Activated T-cell treated with anti-CD3 and anti-CD28 coated beads for 48 hours (primary cell): ENCODE measurements at places on chromosomes 4 and X.

DNA sequence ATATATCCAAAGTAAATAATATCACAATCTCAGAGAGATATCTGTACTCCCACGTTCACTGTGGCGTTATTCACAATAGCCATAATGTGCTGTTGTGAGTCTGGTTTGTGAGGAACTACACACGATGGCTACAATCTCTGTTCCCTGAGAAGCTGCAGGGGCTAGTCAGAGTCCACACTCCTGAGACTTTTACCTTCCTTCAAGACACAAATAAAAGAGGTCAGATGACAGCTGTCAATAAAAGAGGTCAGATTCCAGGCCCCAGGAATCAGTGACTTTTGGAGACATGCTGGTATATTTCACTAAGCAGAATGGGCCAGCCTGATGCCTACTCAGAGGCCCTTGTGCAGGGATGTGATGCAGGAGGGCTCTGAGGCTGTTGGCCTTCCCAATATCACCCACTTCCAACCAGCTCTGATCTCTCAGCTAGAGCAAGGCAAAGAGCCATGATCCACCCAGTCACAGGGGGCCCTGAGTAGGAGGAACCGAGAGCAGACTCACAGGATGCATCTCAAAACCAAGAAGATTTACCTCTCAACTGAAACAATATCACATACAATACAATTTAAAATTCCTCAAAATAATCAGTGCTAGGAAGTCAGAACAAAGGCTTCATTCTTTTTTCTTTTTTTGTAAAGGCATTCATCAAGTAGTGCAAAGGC is 13.8 kb downstream of the FRYL start:
- no peak for DNase-seq

DNA sequence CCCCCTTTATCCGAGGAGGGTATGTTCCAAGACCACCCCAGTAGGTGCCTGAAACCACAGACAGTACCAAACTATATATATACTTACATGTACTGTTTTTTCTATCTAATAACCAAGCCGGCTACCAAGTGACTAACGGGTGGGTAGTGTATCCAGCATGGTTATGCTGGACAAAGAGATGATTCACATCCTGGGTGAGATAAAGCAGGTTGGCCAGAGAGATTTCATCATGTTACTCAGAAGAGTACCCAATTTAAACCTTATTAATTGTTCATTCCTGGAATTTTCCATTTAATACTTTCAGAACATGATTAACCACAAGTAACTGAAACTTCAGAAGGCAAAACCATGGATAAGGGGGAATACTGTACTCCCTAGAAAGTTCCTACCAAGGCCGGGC is 46.5 kb downstream of the RFC1 start:
- no peak for DNase-seq

DNA sequence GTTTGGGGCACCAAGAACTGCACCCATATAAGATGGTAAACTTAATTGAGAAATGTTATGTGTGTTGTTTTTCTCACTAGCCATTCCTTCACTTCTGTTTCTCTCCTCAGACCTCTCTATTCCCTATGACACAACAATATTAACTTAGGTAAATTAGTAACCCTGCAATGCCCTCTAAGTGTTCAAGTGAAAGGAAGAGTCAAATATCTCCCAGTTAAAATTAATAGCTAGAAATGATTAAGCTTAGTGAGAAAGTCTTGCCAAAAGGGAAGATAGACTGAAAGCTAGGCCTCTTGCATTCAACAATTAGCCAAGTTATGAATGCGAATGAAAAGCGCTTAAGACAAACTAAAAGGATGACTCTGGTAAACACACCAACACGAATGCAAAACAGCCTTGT is 132.9 kb upstream of the KLF8 start:
- no peak for DNase-seq

DNA sequence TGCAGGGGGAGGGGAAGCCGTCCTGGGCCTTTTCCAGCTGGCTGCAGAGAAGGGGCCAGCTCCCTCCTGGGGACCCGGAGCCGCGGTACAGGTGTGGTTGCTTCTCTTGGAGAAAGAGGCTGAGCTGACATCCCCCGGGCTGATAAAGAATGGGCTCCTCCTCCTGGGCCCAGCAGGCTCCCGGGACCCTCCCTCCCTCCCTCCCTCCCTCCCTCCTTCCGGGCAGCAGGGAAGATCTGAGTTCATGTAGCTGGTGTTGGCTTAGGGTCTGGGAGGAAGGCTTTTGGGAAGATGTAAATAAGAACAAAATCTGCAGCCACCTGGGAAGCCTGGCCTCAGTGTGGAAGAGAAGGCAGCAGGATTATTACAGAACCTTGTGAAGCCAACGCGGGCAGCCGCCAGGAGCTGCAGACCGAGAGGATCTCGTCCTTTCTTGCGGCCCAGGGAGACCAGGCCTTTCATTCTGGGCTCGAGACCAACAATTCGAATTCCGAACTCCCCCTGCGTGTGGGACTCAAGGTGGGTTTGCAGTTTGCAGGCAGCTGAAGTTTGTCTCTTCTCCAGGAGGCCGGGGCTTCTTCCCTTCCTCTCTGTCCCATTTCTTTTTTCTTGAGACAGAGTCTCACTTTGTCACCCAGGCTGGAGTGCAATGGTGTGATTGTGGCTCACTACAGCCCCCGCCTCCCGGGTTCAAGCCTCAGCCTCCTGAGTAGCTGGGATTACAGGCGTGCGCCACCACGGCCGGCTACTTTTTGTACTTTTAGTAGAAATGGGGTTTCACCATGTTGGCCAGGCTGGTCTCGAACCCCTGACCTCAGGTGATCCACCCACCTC is at the start of gene PLCXD1:
Gene PLCXD1 (plus strand): TSS at position 216 of the 834 bp plus-strand sequence. CDS start 2,807 bp downstream, outside the sequence.
- DNase-seq = no peak

GRCh38 chr4:111066447-111066846 is 443.6 kb upstream of the PITX2 start:
- no peak for DNase-seq

- peak; percentile 50 for DNase-seq
Observed at GRCh38 chr4:173168396-173169177, at the start of gene GALNT7. Gene GALNT7 (plus strand): TSS chr4:173168811. CDS start chr4:173168836, 25 bp downstream.

DNA sequence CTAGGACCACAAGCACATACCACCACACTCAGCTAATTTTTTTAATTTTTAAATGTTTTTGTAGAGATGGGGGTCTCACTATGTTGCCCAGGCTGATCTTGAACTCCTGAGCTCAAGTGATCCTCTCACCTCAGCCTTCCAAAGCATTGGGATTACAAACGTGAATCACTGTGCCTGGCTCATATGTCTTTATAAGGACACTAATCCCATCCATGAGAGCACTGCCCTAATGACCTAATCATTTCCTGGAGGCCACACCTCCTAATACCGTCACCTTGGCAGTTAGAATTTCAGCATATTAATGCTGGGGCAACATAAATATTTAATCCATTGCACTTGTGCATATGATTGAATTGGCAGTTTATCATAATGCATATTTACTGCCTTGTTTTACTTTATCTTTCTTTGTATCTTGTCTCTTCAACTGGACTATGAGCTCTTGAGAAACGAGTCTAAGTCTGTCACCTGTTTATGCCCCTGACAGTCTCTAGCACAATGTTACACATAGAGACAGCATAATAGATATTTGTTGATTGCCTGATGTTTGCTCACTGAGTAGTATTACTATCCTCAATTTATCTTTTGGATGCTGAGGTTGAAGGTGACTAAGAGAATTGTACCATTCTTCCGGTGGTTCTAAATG is 172.0 kb downstream of the AASDH start:
- DNase-seq = no peak

GRCh38 chr4:11480683-11481082 is 52.0 kb upstream of the HS3ST1 start:
- DNase-seq = no peak

GRCh38 chrX:154397888-154398667 is at the start of gene RPL10:
Gene RPL10 (plus strand): TSS chrX:154398377. CDS start chrX:154398520, 143 bp downstream.
- peak; percentile 86 for DNase-seq

DNA sequence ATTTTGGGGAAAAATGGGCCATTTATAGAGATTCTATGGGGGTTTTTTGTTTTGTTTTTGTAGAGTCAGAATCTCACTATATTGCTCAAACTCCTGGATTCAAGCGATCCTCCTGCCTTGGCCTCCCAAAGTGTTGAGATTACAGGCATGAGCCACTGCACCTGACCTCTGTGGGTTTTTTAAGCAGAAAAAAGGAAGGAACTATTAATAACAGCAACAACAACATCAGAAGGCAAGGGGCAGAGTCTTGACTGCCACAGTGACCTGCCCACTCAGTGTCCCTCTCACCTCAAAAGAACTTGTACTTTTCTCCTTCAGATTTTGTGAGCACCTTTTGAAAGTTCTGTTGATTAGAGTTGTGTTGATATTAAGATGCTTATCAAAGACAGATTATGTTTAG is 48.1 kb downstream of the FNIP2 start:
- no peak for DNase-seq

GRCh38 chr4:95087657-95088455 is 330.1 kb downstream of the BMPR1B start:
- DNase-seq = no peak

GRCh38 chr4:3495204-3495975 is 32.3 kb downstream of the DOK7 start:
- DNase-seq = no peak

DNA sequence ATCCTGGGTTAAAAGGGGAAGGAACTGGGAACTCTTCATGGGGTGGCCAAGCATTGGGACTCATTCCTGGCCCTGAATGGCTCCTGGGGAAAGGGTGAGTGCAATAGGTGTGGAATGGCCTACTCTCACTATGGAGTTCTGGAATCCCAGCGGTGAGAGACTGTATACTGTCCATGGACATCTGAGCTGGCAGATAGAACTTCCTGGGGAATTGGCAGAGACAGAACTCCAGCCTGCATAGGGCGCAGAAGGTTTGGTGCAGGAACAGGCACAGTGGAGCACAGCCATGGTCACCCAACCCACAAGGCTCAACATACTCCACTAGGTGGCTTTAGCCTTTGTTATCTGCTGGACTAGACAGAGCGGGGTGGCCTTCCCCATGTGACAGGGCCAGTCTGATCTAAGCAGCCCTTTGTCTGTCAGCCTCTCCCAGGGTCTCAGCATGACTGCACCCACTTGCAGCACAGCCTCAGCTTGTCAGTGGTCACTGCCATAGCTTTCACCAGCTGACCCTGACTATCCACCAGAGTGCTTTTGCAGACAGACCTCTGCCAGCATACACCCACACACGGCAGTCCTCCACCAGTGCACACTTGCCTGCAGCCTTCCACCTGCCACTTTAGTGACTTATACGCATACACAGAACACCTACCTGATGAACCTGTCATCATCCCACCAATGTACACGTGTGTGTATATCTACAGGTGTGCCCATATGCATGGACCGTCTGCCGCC is 48.4 kb downstream of the TECRL start:
- DNase-seq = no peak

DNA sequence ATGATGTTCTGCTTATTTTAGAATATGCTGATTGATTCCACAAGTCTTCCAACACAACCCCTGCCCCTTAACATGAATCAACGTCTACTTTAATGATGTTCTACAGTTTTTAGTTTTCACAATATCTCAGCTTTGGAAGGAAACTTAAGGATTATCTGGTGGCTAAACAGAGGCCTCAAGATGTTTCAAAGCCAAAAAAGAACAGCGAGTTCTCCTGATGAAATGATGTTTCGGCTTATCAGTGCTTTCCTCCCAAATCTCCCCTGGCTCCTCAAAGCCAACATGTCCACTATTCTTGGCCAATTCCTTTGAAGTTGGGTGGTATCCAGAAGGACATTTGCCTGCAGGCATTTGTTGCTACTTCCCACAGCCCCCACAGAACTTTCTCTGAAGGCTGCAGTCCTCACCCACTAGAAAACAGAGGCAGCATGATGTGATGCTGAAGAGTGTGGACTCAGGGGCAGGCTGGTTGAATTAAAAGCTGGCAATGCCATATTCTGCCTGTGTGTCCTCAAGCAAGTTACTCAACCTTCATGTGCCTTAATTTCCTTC is 87.3 kb downstream of the ADGRG4 start:
- no peak for DNase-seq

- DNase-seq = peak; percentile 51
Observed at GRCh38 chr4:8419222-8420041, 21.1 kb downstream of the ACOX3 start.

DNA sequence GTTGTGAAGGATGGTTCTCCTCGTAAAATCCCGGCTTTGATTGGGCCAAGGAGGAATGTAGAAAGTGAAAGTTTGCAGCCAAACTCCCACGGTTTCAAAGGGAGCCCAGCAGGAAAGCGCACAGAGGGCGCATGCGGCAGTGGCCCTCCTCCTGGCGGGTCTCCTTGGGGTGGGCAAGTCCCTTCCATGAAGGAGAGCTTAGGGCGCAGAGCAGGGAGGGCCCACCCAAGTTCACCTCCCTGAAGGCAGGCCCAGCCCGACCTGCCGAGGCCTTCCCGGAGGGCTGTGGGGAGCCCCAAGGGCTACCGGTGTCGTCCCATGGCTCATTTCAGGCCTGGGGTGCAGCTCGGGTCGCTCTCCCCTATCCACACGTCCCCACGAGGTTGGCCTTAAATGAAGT is 2.0 kb downstream of the PDZD4 start:
- DNase-seq = no peak

DNA sequence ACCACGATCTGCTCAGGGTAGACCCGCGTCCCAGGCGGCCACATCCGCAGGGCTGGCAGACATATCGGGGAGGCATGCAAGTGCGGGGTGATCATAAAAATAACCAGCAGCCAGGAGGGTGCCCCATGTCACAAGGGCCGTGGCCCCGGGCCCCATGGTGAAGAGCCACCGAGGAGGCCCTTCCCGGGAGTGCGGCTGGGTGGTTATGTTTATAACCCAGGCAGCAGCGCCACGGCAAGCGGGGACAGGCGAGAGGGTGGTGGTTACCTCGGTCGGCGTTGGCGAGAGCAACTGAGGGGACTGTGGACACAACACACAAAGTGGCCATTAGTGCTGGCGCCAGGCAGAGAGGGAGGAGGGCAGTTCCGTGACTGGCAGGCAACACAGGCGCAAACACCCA is 92.7 kb upstream of the AFAP1 start:
- no peak for DNase-seq

DNA sequence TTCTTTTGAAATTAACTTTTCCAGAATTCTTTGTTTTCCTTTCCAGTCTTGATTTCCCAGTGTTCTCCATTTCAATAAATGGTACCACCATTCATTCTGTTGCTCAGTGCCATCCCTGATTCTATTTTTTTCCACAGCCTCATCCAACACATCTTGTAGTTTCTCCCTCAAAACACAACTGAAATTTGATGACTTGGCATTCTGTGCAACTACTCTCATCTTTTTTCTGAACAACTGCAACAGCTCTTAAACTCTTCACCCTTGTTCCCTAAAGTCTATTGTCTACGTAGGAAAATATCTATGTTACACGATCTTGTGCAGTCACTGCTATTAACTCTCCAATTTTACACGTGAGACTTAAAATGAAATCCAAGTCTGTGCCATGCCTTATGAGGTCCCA is 40.5 kb downstream of the MAP9 start:
- no peak for DNase-seq
